Iris pigment epithelial cell (primary cell): ENCODE measurements at places on chromosomes 7 and 10.
A peak's percentile ranks its signal among the peaks of the same experiment; 100 is the strongest.

GRCh38 chr7:137961200-137962177 is 40.4 kb downstream of the CREB3L2 start:
- DNase-seq, result no peak

DNA sequence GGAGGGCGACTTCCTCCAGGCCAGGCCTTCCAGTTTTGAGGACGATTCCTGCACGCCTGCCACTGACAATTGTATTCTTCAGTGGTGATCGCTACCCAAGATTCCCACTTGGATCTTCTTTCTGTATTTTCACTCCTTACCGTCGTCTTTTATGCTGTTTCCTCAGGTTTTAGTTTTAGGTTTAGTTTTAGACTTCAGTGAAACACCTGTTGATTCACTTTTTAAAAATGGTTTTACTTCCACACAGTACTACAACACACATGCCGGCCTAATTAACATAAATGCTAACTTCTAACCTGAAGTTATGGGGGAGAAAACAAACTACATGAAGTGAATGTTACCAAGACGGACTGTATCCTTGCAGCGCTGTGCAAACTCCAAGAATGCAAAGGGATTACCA is 530.6 kb upstream of the MGMT start:
- no peak for DNase-seq

- no peak for DNase-seq
These were observed 65.4 kb downstream of the GRID1 start for GRCh38 chr10:86300931-86301830.

DNA sequence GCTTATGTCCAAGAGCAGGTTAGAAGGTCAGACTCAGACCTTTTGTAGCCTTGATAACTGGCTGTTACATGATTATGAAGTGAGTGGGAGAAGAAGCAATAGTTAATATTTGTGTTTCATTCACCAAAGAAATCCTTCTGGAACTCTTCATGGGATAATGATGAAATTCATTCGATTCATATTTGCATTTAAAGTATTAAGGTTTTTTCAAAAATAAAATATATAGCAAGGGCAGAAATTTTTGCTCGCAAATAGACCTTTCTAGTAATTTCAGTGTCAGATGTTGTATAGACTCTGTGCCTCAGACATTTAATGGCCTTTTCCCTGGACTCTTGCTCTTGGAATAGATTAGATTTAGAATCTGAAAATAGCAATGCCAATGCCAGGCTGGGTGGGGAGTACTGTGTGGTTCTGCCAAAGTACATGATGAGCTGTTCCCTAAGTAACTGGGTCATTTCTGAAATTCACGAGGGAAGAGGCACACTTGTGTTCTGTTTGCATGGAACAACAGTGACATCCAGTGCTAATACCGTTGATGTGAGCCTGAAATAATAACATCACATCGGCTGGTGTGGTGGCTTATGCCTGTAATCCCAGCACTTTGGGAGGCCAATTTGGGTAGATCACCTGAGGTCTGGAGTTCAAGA is 119.2 kb downstream of the MBL2 start:
- peak; percentile 0 for DNase-seq

DNA sequence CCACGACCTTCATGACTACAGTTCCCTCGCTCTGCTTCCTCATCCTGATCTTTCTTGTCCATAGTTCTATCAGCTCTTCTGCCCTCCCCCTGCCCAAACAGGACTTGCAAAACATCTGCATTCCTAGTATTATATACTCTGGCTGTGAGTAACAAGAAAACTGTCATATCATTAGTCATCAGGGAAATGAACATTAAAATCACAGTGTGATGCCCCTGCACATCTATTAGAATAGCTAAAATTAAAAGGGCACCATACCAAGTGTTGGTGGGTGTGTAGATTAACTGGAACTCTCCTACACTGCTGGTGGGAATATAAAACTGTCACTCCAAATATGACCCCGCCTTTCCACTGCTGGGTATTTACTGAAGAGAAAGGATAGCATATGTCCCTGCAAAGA is 141.8 kb downstream of the C7orf25 start:
- DNase-seq, result peak; percentile 9

DNA sequence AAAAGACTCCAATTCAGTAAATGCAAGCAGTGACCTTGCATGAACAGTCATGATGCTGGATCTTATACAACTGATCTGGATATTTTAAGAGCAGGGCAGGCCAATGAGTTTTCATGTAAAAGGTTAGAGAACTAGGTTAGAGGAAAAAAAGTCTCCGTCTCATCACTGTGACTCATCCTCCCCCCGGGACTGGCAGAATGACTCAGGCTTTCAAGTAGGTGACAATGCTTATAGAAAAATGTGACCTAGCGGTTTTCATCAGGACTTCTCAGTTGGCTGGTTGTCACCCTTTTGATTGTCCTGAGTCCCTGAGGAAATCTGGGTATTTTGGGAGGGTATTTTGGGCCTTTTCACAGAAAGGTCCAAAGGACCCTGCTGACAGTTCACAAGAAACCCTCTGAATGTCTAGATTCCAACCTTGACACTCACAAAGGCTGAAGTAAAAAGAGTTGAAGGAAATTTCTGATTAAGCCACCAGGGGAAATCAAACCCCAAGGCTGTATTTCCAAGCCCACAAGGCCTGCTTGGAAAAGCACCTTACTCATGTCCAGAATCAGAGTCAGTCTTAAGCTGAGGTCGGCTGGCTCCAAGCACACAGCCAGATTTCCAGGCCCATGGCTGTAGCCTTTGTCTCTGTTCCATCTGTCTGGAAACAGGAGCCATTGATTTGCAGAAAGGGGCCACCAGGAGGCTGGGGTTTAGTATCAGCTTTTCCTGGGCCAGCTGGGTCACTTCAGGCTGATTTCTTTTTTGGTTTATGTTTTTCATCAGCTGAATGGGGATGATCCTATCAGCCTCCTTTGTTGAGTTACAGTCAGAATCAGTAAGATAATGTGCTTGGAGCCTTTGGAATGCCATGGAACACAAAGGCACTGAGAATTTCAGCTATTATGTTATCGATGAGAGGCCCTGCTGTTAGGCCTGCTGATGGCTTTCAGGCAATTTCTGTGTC is 226.4 kb upstream of the HABP2 start:
- peak; percentile 88 for DNase-seq

- DNase-seq, result no peak
These were observed 1.4 kb downstream of the PPP1R17 start for GRCh38 chr7:31688372-31688771.

GRCh38 chr10:99709480-99710229 is 22.3 kb downstream of the COX15 start:
- peak; percentile 51 for DNase-seq

DNA sequence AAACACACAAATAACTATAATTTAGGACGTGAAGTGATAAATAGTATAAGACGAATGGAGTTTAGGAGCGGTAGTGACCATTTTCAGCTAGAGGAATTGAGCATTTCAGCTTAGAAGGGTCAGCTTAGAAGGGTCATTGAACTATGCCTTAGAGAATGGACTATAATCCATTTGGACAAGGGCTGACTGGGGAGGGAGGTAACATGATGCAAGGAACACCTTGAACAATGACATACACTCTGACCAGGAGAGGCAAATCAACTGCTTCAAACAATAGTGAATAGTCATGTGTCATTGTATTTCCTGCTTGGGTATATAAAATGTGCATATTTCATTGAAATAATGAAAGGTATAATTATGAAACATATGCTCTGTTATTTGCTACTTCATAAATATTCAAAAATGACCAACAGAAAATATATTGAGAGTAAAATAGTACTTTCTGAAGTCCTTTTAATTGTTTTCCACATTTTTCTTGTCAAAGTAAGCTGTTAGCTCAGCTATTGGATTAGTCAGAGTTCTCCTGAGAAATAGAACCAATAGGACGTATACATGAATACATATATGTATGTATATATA is 40.5 kb upstream of the WASL start:
- DNase-seq, result no peak

DNA sequence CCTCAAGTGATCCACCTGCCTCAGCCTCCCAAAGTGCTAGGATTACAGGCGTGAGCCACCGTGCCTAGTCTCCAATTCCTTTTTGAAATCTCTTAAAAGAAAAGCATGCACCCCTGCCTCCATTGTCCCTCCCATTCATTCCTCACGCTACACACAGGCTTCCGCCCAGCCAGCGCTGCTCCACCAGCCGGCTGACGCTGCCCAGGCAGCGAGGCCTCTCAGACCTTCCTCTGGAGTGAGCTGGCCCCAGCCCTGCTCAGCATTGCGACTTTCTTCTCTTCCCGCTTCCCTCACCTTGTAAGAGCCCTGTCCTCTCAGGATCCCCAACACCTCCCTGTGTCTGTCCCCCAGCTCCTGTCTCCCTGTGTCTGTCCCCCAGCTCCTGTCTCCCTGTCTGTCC is 23.6 kb downstream of the RGS10 start:
- no peak for DNase-seq

- DNase-seq, result no peak
These were observed 48.3 kb upstream of the C1GALT1 start for GRCh38 chr7:7134046-7134445.

DNA sequence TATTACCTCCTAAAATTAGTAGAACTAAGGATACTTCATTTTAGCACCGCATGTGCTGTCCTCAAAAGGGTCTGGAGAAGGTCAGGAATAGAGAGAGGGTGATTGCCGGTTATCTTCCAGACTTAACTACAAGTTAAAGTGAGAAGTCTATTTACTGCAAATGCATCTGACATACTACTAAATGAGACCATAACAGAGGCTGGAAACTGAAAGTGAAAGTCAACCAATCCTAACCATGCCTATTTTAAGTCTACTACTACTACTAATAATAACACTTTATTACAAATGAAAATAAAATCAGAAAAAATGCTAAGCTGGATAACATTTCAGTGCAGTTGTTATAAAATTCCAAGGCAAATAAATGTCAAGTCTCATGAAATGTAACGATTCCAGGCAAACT is 244.7 kb downstream of the KIF20B start:
- DNase-seq, result peak; percentile 34

- DNase-seq, result no peak
These were observed at the start of gene GPRIN2 for GRCh38 chr10:46556515-46557318. TSS of gene GPRIN2 (minus strand) at chr10:46556658. CDS start at chr10:46550736, 5,922 bp downstream.

GRCh38 chr7:78762625-78763024 is 690.8 kb downstream of the MAGI2 start:
- DNase-seq, result no peak

- DNase-seq, result no peak
These were observed 26.6 kb upstream of the PLA2G12B start for GRCh38 chr10:72981028-72981881.

DNA sequence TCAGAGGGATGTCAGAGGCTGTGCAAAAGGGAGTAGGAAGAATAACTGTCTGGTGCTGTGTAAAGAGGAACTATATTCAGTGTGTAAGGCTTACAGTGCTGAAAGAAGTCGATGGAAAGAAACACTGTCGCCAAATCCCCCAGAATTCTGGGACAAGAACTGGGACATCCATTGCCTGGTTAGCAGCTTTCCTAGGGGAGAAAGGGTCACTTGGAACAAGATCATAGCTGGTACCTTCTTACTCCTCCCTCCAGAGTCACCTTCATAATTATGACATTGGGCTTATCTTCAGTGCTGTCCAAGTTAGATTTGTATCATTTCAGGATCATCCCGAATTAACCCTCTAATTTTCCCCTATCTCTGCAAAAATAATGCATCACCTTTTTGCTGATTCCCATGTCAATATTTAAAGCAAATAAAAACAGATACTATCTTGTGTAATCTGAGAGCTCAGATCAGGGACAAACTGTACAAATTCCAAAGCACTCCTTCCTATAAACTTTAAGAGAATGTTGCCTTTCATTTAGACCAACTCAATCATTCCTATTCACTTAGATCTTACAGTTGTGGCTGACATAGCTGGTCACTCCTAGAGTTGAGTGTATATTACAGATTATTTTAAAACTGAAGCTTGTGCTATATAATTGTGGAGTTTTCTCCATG is 96.5 kb downstream of the DNAH11 start:
- peak; percentile 61 for DNase-seq

GRCh38 chr7:91193141-91193540 is 71.1 kb upstream of the FZD1 start:
- peak; percentile 67 for DNase-seq

DNA sequence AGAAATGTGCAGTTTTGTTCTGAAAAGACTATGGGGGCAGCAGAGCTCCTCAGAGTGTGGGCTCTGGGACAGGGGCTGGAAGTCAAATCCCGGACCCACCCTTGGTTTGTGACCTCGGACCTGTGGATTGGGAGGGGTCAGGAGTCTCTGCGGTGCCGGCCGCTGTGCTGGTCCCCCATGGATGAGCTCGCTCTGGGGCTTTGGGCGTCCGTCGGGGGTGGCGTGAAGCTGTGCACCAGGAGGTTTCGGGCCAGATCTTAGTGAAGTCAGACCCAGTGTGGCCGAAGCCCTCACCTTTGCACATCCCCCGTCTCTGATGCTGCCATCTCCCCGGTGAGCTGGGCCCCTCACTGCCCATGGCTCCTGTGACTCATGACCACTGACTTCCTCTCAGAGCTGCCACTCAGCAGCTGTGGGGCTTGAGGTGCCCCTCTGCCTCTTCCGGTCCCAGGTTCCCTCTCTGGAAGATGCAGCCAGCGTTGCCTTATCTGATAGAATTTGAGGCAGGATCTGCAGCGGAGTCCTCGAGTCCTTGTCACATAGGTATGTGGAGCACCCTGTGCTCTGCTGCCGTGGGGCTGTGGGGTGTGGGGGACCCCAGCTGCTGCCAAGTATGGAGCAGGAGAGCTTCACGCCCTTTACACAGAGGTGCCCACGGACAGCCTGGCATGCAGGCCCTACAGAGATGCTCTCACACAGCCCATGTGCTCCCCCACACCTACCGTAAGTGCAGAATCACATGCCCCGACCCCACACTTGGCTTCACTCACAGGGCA is 11.4 kb upstream of the SCART1 start:
- no peak for DNase-seq

DNA sequence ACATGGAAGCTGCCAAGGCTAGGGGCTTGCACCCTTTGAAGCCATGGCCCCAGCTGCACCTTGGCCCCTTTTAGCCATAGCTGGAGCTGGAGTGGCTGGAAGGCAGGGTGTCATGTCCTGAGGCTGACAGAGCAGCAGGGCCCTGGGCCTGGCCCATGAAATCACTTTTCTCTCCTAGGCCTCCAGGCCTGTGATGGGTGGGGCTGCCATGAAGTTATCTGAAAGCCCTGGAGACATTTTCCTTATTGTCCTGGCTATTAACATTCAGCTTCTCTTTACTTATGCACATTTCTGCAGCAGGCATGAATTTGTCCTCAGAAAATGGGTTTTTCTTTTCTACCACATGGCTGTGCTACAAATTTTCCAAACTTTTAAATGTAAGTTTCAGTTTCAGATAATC is 106.9 kb upstream of the ELMO1 start:
- no peak for DNase-seq

- DNase-seq, result no peak
These were observed 36.0 kb downstream of the SPAG6 start for GRCh38 chr10:22381262-22381661.

- DNase-seq, result no peak
These were observed 62.0 kb downstream of the VSTM4 start for GRCh38 chr10:49053053-49053997.

DNA sequence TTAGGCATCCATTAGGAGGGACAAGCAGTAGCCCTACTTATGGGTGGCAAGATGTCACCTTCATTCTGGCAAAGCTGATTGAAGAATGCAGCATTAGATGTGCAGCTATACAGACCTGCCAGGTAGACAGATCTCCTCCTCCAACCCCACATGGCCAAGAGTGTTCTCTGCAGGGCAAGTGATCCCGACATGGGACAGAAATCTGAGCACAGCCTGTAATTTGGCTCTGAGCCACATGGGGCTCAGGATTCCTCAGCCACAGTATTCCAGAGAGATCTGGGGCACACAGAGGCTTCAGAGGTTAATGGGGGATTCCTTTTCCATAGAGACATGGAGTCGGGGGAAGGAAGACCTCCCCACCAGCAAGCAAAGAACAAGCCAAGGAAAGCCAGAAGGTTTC is 58.7 kb upstream of the GDF10 start:
- DNase-seq, result no peak
